ENCODE measurements at places on chromosomes 12 and 14.
A peak's percentile ranks its signal among the peaks of the same experiment; 100 is the strongest.

DNA sequence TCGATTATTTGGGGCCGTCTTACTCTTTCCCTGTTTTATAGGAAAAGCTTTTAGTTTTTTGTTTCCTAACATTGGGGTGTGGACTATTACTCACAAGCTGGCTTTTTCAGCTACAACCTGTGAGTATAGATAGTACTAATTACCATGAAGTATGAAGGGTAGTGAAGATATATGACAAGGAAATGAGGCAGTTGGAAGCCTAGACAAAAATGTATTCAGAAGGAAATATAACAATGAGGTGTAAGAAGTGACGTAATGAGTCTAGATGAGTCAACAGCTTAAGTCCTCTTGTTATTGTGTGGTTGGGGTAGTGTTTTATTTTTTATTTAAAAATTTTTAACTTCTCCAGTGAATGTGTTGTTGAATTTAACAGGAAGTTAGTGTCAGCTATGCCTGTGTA is 804.5 kb downstream of the NRXN3 start:
- no peak for DNase-seq

- DNase-seq, result no peak
Observed at GRCh38 chr12:55629058-55629841, 7.4 kb upstream of the OR10P1 start.

GRCh38 chr14:26926585-26926984 is 328.8 kb upstream of the NOVA1 start:
- DNase-seq, result no peak

- DNase-seq, result no peak
Observed at GRCh38 chr12:106942775-106943174, 12.9 kb upstream of the TMEM263 start.

- DNase-seq, result no peak
Observed at GRCh38 chr12:68591734-68592418, 18.8 kb upstream of the RAP1B start.

DNA sequence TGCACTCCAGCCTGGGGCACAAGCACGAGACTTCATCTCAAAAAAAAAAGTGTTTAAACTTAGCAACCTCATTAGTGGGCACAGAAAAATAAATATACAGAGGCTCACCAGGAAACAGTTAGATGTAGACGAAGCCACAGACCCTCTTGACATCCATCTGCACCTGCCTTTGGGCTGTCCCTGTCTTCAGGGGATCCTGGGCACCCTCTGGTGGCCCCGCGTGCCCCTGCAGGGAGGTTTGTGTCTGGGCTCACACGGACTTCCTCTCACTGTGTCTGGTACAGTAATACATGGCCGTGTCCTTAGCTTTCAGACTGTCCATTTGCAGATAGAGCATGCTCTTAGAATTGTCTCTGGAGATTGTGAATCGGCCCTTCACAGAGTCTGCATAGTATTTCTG is 916.5 kb downstream of the TMEM121 start:
- DNase-seq, result peak; percentile 13

DNA sequence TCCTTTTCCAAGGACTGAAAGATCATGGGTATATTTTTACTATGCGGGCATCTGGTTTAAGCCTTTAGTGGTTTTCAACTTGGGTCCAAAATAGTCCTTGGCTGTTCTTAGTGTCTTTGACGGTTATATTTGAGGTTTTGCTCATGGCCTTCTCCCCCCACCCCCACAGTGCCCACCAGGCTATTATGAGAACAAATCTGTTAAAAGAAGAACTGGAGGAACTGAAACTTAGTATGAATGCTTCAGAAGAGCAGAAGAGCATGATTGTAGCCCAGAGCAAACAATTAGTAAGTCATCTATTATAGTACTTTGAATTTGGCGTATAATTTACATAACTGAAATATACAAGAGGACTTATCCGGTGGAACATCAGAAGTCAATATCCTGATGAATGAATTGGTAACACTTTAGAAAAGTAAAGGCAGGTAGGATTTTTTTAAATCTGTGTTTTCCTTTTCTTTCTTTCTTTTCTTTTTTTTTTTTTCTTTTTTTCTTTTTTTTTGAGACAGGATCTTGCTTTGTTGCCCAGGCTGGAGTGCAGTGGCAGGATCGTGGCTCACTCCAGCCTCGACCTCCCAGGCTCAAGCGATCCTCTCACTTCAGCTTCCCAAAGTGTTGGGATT is 71.8 kb upstream of the BCAT1 start:
- DNase-seq, result no peak

DNA sequence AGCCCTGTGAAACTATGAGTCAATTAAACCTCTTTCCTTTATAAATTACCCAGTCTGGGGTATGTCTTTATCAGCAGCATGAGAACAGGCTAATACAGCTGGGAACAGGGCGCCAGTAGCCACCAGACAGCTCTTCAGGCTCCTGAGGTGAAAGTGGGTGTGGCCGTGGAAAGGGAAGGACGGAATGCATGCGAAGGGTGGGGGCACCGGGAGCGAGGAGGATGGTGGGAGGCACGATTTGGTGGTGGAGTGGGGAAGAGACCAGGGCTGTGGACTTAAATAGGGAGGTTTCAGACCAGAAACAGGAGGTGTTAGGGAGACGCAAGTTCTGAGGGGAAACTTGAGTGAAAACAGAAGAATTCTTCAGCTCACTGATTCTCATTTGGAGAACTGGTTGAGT is 44.1 kb upstream of the CHST11 start:
- DNase-seq, result no peak

- DNase-seq, result no peak
Observed at GRCh38 chr12:30594509-30594908, 101.2 kb downstream of the IPO8 start.

GRCh38 chr12:53726341-53726740 is 911 bp downstream of the CALCOCO1 start:
- no peak for DNase-seq

DNA sequence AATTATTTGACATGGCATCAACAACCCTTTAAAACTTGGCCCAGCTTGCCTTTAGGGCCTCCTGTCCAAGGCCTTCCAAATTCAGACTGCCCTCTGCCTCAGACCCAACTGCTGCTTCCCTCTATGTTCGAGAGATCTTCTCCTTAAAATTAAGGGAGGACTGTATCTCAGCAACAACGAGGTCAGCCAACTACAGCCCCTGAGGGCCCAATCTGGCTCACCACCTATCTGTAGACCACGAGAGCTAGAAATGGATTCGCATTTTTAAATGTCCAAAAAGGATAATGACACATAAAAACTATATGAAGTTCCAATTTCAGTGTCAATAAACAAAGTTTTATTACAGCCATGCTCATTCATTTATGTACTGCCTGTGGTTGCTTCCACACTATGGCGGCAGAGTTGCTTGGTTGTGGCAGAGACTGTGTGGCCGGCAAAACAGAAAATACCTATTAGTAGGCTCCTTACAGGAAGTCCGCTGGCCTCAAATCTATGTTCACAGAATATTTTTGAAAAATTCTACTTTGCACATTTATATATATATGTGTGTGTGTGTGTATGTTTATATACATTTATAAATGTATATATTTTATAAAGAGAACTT is 1026.9 kb downstream of the BCL11B start:
- no peak for DNase-seq

DNA sequence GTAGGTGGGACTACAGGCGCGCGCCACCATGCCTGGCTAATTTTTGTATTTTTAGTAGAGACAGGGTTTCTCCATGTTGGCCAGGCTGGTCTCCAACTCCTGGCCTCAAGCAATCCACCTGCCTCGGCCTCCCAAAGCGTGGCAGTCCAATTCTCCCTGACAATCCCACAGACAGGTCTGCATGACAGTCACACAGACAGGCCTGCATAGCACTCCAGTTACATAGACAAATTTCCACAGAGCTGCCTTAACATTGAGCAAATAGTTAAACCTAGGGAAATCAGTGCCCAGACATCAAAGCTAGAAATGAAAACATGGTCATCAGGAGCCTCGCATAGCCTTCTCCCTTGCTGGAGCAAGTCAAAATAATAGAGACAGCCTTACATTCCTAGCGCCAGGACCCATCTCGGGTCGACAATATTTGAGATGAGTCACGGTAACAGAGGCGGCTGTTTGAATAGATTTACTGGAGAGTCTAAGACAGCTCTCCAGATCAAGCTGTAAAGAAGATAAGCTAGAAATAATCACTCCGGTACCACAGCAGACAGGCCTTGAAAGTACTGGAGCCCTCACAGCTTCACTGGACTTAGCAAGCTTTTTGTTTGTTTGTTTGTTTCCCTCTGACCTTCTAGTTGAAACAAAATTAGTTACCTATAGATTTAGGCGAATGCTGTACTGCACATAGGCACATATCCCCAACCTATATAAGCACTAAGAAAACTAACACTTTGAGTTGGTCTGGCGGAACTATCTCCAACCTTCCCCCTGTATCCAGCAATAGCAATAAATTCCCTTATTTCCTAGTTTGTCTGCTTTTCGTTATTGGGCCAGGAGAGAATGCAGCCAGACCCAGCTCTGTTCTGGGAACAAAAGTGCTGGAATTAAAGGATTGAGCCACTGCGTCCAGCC is 23.8 kb upstream of the PYROXD1 start:
- DNase-seq, result no peak

DNA sequence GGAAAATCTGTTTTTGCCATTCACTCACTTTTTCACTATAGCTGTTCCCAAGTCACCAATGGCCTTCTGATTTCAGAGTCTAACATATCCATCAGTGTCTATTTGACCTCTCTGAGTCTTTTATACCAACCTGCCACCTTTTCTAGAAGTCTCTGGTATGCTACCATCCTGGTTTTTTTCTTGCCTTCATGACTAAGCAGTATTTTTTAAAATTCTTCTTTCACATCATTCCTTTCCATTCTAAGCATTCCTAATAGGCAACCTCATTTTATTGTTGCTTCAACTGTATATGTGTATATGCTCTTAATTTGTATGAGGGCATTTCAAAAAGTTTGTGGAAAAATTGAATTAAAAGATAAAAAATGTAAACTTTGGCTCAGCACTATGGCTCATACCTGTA is 5.0 kb downstream of the IRAK4 start:
- DNase-seq, result no peak

DNA sequence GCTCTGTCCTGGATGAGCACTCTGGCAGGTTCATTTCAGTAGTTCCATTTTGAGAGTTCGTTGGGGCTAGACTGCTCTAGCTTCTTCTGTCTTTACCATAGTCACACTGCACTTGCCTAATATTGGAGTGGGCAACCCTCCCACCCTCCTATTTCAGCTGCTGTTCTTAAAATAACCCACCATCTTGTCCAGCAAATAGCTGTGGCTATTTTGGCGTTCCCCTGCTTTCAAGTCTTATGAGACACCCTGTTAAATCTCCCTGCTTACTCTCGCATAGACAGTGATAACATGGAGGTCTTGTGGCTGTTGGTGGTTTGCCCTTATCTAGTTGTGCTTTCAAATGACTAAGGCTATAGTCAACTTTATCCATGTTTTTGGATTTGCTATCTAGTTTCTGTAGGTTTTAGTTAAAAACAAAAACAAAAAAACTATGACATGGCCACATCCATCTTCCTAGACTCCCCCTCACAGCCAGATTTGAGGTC is 65.5 kb downstream of the LRP6 start:
- no peak for DNase-seq

DNA sequence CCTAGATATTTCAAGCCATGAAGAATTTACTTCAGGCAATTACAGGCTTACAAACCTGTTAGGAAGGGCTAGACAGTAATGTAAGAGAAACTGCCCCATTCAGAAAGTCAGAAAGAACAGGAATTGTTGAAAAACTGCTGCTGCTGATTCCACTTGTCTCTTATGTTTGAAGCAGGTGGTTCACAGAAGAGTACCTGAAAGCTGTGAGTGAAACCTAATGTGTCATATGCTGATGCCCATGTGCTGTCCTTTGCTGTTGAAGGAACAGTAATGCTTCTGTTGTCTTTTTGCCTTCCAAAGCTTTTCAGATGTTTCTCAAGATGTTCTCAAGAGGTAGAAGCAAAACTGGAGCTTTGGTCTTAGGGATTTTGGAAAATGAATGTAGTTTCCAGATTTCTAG is 39.0 kb downstream of the MNAT1 start:
- no peak for DNase-seq

GRCh38 chr12:57370696-57371095 is 60.1 kb downstream of the R3HDM2 start:
- no peak for DNase-seq

DNA sequence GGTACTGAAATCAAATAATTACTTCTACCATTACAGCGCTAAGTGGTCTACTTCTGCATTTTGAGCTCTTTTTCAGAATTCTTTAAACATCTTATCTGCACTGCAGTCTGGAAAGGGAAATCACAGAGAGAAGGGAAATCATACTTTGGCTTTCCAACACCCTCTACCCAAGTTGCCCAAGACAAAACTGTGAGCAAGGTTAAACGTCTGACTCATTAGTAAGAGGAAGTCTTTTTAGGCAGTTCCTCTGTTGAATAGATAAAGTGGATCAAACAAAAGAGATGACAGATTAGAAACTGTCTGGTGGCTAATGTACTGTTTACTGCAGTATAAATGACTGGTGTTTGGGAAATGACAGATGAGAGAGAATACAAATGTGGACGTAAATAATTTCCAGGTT is 858.1 kb downstream of the NRXN3 start:
- no peak for DNase-seq

DNA sequence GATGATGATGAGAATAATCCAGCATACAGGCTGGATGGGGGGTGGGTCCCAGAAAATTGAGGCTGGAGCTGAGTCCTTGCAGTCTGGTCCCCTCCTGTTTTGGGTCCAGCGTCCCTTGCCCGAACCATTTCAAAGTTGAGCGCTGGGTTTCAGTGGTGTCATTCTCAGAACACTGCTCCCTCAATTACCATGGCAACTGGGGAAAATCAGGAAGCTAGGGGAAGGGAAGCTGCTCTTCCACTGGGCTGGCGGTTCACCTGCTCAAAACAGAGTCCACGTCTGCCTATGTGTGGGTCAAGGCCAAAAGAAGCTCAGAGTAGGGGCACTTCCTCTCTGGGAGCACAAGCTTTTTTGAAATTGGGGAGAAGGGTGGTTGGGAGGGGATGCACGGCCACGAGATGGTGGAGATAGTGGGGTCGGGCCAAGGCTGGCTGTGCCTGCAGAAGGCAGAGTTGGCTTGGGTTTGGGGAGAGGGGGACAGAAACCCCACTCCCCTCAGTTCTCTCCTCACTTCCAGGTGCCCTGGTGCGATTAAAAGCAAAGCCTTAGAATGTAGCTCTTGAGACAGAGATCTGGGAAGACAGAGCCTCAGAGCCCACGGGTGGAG is 1.7 kb upstream of the NOS1 start:
- no peak for DNase-seq

- no peak for DNase-seq
Observed at GRCh38 chr14:21431126-21431525, 24.8 kb downstream of the CHD8 start.

GRCh38 chr12:1204581-1205121 is 213.6 kb downstream of the ERC1 start:
- no peak for DNase-seq

DNA sequence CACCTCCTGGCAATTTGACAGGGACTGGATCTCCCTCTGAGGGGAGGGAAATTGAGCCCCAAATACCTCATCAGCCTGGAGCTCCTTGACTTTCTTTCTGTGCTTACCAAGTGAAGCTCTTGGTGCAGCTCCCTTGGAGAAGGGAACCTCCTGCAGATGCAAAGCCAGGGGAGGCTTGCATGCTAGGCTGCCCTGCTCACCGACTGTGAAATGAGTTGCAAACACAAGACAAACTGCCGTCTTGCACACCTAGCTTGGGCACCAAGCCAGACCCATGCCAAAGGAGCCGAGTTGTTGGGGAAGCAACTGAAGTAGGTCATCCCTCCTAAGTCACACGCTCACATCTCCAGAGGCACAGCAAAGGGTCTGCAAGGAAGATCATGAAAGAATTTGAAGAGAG is 95.2 kb downstream of the GTF2A1 start:
- DNase-seq, result no peak

- DNase-seq, result no peak
Observed at GRCh38 chr14:72017290-72017689, 85.1 kb downstream of the RGS6 start.
